Stimulated activated CD4-positive, alpha-beta T cell treated with anti-CD3 and anti-CD28 coated beads, Interleukin-2, amount 100 ng/mL, for 48 hours (primary cell): ENCODE measurements at places on chromosomes 2 and 18.
A peak's percentile ranks its signal among the peaks of the same experiment; 100 is the strongest.

DNA sequence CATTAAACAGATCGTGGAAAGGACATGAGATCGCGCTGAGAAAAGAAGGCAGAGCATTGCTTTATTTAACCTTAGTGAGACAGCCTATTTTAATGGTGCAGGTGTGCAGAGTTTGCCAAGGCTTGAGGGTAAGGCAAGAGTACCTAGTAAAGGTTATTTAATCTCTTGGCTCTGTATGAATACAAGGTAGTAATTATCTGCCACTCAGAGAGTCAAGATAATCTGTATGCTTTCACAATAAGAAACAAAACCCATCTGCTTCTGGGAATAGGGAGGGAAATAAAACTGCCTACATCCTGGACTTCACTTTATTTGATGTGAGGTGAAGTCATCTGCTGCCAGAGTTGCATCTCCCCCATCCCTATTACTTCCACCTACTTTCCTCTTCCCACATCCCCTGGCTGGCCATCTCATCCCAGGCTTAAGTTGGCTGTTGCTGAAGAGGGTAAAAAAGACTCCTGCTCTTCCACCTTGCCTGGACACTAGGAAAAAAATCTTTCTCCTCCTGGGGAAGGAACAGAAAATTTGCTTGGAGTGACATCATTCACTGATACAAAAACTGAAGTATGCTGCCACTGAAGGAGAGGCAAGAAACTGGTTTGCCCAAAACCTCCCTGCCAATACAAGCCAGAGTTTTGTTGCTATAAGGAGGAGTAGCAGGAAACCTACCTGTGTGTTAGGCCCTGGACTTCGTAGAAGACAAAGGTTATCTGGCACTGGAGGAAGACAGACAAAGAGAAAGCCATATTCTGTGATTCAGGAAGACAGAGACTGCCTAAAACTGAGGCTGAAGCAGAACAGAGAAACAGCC lies 35.8 kb upstream of the ARHGAP25 start:
- DNase-seq, result no peak

GRCh38 chr2:201432038-201432620 lies 19.1 kb downstream of the TRAK2 start:
- DNase-seq, result no peak

GRCh38 chr2:60674524-60675165 lies 81.4 kb upstream of the PAPOLG start:
- peak; percentile 85 for DNase-seq

GRCh38 chr2:99867770-99868169 lies 274.6 kb downstream of the AFF3 start:
- no peak for DNase-seq

- no peak for DNase-seq
Measured at GRCh38 chr2:198316852-198317396, 512.5 kb downstream of the PLCL1 start.

DNA sequence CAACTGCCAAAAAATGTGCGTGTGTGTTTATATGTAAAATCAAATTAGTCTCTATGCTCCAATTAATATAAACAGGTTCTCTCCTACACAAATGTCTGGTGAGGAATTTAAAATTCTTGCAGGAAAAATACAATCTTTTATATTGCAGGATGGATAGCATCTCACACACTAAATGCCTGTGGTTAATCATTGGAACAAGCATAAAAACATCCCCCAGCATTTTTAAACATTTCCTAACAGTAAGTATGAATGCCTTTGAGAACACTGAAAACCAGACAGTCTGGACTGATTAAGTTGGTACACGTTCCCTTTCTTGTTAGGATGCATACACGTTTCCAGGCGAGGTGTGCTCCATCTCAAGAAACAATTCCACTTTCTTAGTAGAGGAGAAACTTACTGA lies 29.9 kb upstream of the PDE1A start:
- no peak for DNase-seq

GRCh38 chr18:48236822-48237221 lies 172.4 kb downstream of the ZBTB7C start:
- DNase-seq, result no peak

GRCh38 chr18:8942021-8942908 lies 160.2 kb upstream of the NDUFV2 start:
- DNase-seq, result no peak

- DNase-seq, result no peak
Measured at GRCh38 chr2:60873381-60873780, 8.0 kb upstream of the REL start.

GRCh38 chr2:37583402-37583801 lies 88.0 kb downstream of the CDC42EP3 start:
- DNase-seq, result no peak

DNA sequence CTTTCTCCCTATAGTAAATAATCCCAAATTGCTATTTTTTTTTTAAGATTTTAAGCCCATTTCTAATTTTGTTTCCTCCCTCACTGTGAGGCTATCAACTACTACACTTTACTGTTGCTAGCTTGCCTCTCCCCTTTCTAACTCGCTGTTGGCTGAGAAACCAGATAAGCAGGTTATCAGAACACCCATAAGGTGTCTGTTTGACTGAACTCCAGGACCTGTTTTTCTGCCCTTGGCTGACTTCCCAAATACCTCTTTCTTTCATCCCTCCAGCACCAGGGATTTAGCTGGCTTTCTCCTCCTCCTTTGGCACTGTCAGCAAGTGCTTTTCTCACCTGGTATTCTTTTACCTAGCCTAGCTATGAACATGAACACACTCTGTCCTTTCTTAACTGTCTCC lies 11.1 kb downstream of the TRAK2 start:
- no peak for DNase-seq

DNA sequence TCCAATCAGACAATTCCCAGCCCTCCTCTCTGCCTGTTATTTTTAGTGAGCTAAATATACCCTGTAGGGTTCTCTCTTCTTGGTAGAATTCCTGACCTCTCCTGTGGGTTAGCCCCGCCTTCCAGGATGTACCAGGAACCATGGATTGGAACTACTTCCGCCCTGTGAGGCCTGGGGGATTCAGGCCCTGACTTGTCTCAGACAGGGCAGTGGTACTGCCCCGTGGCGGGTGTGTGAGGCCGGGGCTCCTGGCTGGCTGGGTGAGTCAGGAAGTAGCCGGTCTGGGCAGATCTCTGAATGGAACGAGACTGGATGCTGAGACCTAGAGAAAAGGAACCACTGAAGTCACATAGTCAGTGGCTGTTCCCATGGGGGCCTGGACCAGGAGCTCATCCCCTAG lies 50.5 kb downstream of the DYSF start:
- no peak for DNase-seq

GRCh38 chr18:56388571-56388970 lies 249.8 kb downstream of the TXNL1 start:
- DNase-seq, result no peak

DNA sequence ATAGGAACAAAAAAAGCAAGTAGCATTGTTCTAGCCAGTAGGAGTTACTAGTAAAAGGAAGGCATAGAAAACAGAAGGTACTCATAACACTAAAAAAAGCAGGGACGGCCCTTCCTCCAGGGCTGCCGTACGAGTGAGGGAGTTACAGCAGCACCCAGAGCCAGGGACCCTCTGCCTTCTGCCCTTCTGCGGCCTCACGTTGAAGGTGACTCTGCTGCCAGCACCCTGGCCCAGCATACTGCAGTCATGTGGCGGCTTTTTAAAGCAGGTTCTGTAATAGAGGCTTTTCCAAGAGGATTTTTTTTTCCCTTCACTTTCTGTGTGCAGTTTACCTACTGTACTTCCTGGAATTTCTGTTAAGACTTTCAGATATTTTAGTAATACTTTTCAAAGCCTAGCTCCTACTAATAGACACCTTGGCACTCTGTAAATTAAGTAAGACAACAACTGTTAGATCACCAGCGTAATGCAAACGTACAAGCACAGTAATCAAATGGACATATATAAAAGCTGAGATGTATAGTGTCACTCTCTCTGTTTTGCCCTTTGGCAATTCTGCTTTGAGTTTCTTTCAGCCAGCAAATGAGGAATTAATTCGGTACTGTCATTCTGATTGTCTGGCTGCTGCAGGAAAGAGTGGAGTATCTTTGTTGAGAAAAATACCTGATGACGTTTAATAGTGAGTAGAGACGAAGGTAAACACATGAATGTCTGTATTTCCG lies 161.5 kb downstream of the PTGR3 start:
- no peak for DNase-seq

DNA sequence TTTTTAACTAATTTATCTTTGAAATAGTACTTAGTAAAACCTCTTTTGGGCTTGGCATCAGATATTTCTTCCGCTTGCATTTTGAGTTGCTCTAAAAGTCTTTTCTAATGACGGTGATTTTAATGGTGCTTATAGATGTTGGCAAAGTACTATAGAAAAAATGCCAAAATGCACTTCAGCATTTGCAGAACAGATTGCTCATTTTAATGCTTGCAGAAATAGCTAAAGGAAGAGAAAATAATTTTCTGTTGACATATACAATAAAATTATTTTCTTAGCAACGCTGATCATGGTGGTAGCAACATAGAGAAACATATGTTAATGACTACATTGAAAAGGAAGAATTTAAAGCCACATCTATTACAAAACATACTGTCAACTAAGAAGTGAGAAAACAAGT lies 170.7 kb downstream of the STK39 start:
- no peak for DNase-seq

GRCh38 chr2:120765678-120766469 lies 30.2 kb downstream of the GLI2 start:
- no peak for DNase-seq

GRCh38 chr2:30655660-30656059 lies 151.6 kb downstream of the CAPN13 start:
- no peak for DNase-seq

- DNase-seq, result no peak
Measured at GRCh38 chr2:66585587-66585986, 150.7 kb downstream of the MEIS1 start.

DNA sequence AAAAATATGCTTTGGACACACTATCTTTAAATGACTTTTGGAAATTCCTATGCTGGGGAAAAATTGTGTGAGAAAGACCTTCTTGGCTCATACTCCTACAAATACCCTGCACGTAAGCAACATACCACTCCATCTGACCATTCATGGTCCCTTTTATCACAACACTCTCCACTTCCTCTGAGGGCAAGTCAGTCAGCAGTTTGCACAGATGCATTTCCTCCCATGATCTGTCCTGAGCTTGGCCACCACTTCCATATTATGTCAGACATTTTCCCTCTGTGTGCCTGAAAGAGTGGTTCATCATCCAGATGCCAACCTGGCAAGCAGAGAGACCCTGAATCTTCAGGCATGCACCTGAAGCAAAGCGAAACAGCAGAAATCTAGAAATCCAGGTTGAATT lies 16.1 kb upstream of the REG3G start:
- no peak for DNase-seq

- DNase-seq, result no peak
Measured at GRCh38 chr18:36706134-36706881, 122.5 kb downstream of the TPGS2 start.

- peak; percentile 95 for DNase-seq
Measured at GRCh38 chr2:69724540-69725159, 17.3 kb upstream of the ANXA4 start.

- no peak for DNase-seq
Measured at GRCh38 chr2:236674238-236674637, 104.6 kb downstream of the ACKR3 start.

DNA sequence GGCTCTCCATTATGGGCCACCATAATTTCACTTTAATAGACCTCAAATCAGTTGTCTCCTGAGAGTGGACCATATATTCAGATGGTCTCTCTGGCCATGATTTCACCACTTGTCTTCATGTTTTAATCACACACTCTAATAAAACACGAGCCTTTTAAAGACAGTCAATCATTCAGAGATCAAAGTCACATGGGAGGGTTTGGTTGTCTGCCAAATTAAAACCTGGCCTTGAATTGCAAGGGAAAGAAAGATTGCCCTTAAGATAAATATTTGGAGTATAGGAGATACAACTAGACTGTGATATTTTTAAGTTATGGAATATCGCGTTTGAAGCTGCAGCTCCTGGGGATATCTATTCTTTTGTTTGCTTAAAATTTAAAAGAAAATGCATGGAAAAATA lies 377.8 kb upstream of the DDX18 start:
- no peak for DNase-seq

DNA sequence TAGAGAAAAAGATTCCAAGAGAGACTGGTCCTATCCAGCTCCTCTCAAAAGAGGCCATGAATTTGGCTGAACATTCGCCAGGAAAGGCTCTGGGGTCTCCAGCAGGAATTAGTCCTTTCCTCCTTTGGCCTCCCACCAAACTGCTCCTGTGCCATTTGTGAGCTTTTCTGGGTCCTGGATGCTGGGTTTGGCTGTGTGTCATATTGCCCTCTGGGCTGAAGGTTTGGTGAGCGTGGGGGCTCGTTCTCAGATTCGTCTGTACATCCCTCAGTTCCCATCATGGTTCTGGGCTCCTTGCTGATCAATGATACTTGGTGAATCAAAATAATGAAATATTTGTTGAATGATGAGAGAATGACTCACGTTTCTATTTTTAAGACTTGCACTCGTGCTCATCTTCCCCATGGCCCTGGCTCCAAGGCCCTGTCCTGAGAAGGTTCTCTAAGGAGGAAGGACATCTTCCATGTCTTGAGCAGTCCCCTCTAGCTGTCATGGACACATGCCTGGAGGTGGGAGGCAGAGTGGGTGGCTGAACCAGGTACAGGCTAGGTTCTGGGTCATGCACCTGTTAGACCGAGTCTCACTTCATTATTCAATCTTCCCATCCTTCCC lies 47.8 kb upstream of the RHOB start:
- no peak for DNase-seq

DNA sequence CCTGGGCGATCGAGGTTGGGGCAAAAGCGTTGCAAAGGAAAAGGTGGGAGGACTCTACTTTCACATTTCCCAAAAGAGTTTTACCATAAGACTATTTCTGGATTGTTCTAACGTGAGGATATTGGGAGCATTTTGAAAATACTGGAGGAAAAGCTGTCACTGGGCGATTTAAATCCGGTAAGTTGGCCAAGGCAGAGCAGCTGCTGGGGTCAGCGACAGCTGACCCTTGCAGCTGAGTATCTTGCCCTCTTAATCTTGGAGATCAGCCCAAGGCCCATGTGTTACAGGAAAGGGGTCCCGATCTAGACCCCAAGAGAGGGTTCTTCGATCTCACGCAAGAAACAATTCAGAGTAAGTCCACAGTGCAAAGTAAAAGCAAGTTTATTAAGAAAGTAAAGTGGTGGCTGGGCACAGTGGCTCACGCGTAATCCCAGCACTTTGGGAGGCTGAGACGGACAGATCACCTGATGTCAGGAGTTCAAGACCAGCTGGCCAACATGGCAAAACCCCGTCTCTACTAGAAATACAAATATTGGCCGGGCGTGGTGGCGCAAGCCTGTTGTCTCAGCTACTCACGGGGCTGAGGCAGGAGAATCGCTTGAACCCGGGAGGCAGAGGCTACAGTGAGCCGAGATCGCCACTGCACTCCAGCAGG lies 964 bp upstream of the ST3GAL5 start:
- no peak for DNase-seq

DNA sequence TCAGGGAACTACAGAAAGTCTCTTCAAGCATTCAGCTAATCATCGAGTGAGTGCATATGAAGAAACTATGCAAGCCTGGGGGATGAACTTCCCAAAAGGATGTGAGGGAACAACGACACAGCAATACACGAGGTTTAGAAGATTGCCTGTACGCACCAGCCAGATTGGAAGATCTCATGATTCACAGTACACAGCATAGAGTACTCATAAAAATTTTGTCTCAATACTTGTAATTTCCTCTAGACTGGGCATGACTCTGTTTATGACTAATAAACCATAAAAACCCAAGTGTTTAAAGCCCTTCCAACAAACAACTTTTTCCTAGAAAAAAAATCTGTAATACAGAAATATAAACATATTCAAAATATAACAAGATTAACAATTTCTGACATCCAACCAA lies 279.7 kb downstream of the KCNJ3 start:
- DNase-seq, result no peak
